Hindlimb muscle (tissue), 1 donor: ENCODE measurements at places on chromosomes 2 and 18. TPM values are rescaled to one million over a fixed set of nuclear protein-coding genes. Genes with fewer than 3 reads are reported as not detected.
A peak's percentile ranks its signal among the peaks of the same experiment; 100 is the strongest.

DNA sequence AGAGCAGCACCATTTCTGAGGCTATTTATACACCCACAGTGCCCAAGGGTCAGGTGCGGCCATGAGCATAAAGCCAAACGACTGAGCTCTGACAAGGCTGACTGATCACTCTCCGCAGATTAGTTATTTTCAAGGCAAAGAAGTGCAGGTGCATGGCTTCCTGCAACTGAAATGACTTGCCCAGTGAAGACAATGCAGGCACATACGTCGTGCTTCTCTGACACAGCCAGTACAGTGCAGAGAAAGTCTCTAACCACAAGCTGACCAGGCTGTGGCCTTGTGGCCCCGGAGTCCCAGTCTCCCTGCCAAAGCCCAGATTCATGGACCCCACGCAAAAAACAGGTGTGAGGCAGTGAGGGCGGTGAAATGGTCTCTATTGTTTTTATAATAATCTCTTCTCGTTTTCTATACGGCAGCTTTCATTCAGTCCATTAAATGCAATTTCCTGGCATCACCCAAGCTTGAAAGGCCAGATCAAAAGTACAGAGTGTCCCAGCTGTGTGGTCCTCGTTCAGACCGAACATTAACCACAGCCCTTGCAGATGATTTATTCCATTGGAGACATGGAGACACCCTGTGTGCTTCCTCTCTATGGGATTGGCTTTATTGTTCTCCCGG lies 447.0 kb upstream of the ID2 start:
- no peak for DNase-seq

DNA sequence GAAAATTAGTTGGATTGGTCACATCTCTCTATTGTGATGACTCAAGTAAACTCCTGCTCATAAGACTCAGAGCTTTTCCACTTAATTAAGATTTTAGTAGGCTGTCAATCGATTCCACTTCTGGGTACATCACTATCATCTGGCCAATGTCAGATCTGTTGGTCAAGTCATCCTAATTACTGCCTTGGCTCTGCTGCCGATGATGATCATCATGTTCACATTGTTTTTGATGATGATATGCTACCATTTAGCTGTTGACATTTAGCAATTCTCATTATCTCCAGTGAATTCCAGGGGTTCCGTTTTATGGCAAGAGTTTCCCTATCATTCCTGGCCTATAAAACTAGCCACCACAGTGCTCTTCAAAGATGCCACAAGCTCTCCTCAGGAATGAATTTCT lies 253.4 kb downstream of the IKZF2 start:
- DNase-seq = no peak

The ACOXL gene
- polyA plus RNA-seq = 0.32 TPM

GRCh38 chr18:76502551-76502950 lies 7.5 kb upstream of the ZNF516 start:
- DNase-seq = no peak

DNA sequence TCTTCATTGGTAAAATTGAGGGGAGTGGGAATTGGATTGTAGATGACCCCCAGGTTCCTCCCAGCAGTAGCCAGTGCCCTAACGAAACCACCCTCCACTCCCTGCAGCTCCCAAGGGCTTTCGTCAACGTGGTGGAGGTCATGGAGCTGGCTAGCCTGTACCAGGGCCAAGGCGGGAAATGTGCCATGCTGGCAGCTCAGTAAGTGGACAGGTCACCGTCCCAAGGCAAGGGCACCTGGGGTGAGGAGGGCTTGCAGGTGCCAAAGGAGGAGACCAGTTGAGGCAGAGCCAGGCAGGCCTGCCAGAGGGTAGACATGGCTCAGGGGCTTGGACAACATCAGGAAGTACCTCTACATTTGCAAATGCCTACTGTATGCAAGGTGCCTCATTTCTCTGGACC lies 122.6 kb upstream of the PPP1CB start:
- no peak for DNase-seq

The SKOR2 gene
- not detected for polyA plus RNA-seq

DNA sequence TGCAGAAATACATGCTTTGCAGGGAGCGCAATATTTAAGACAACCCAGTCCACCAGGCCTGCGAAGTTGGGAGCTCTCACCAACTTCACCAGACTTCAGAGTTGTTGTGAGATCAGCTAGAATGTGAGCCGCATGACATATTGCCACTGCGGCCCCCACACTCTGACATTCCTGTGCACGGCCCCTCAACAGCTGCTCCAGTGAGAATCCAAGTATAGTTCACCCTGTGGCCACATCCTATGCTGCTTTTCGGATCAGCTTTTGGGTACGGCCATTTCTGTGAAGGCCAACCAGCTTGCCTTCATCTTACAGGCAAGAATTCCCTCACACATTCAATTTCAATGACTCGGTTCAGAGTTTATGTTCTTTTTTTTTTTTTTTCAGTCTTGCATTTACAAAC lies 177.8 kb downstream of the SOX11 start:
- DNase-seq = peak; percentile 17

The HMSD gene
- not detected for polyA plus RNA-seq

DNA sequence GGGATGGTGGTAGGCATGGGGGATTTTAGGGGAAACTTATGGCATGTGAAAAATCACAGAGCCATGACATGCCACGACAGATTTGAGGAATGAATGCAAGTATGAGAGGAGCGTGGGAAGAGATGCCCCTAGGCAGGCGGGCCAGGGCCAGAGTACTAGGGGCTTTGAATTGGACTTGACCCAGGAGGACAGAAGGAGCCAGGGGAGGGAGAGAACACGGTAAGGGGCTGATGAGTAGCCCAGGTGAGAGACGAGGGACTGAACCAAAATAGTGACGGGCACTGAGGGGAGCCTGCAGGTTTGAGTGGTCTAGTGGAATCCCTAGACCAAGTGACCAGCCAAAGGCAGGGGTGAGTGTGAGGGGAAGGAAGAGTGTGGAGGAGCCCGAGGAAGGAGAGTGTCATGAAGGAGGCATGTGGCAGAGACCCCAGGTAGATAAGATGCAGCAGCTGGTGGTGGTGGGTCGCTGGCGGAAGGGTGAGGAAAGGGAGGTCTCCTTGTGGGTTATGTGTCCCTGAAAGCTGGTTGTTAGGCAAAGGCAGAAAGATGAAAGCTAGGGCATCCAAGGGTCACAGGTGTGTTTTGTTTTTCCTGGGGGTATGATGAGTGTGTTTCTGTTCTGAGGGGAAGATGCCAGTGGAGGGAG lies 48.7 kb downstream of the ZBTB7C start:
- DNase-seq = no peak

The RBM45 gene
- polyA plus RNA-seq = 9.6 TPM

- DNase-seq = peak; percentile 24
Measured at GRCh38 chr2:8380026-8380425, 301.8 kb upstream of the ID2 start.

DNA sequence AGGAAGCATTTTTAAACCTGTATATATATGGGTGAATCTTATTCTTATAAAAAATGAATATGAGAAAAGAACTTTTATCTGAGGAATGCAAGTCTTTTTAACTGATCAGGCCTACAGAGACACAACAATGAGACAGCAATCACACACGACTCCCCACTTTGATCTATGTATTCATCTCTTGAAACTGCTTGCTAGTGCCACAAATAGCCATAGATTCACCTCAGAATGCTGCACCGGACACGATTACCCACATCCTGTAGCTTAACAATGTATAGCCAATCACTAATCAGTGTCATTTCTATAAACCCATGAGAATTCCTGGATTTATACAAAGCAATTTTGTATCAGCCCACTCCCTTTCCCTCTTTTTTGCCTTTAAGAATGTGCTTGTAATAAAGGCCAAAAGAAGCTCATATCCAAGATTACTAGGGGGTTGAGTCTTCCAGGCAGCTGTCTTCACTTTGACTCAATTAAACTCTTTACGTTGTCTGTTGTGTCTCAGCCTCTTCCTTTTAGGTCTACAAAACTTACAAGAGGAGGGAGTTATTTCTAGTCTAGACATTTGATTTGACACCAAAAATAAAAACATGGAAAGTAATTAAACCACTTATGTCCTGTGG lies 94.9 kb downstream of the MBD2 start:
- DNase-seq = no peak

GRCh38 chr2:16664809-16665747 lies 556 bp downstream of the CYRIA start:
- DNase-seq = no peak

DNA sequence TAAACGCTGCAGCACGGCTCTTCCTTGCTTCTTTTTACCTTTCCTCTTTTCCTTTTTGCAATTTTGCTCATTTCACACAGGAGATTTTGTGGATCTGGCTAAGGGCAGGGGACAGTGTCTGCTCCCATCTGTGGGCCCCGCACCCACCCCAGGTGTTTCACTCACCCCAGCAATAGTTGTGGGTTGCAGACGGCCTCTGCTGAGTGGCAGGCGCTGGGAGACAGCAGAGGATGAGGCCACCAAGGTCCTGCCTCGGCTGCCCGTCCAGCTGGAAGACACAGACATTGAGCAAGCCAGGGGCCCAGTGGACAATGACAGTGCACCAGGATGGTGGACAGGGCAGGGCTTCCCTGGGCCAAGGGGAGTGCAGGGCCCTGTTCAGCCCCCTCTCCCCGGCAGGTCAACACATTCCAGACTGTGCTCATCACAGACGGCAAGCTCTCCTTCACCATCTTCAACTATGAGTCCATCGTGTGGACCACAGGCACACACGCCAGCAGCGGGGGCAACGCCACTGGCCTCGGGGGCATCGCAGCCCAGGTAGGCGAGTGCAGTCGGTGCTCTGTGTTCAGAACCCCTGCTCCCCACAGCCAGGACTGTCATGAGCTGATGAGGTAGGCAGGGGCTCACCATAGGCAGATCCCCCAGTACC lies 35.0 kb downstream of the SNED1 start:
- no peak for DNase-seq

The ZC3H6 gene
- polyA plus RNA-seq = 7.1 TPM

GRCh38 chr2:36697424-36698066 lies 1.0 kb downstream of the VIT start:
- no peak for DNase-seq

GRCh38 chr2:40556739-40557138 lies 104.8 kb upstream of the SLC8A1 start:
- no peak for DNase-seq

- DNase-seq = no peak
Measured at GRCh38 chr18:78240627-78241252, 738.9 kb upstream of the SALL3 start.

DNA sequence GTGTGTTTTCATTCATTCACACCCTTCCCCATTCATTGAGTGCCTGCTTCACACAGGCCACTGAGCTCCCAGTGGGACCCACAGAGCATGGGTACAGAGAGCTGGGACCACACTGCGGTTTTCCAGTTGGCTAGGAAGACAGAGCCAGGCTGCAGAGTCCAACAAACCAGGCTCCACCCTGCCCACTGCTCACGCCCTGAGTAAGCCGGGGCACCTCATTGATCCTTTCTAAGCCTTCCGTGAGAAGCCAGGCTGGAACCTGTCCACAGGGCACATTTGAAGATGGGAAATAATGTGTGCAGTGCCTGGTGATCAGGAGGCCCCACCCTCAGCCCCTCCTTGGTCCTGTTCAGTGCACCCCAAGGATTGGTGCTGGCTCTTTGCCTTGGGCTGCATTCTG lies 13.5 kb downstream of the KCNIP3 start:
- DNase-seq = no peak

- DNase-seq = no peak
Measured at GRCh38 chr2:222034058-222034457, 264.7 kb downstream of the PAX3 start.

The ACADL gene
- polyA plus RNA-seq = 12.4 TPM

The SH2D6 gene
- 0.89 TPM for polyA plus RNA-seq

The TMEM163 gene
- polyA plus RNA-seq = 0.72 TPM

- peak; percentile 26 for DNase-seq
Measured at GRCh38 chr2:33607905-33608304, 8.8 kb upstream of the FAM98A start.

GRCh38 chr2:241850544-241851324 lies 8.0 kb downstream of the PDCD1 start:
- no peak for DNase-seq

DNA sequence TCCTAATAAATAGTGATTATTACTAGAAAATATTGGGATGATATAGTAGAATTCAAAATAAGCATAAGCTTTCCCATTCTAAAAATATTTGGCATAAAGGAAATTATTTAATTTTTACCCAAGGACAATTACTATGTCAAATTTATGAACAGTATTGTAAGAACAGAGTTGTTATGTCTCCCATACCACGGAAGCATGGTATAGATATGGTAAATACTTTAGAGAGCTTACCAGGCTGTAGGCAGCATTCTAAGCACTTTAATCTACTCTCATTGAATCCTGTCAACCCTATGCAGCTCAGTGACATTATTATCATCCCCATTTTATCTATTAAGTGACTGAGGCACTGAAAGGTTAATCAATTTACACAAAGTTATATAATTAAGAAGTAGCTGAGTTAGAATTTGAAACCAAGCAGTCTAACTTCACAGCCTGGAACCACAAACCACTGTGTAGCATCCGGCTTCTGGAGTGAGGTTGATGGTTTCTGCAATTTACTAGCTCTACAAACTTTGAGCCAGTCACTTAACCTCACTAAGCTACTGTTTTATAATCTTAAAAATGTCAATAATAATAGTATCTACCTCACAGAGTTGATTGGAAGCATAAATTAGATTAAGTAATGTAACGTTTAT lies 323.7 kb downstream of the ARHGAP15 start:
- DNase-seq = no peak

DNA sequence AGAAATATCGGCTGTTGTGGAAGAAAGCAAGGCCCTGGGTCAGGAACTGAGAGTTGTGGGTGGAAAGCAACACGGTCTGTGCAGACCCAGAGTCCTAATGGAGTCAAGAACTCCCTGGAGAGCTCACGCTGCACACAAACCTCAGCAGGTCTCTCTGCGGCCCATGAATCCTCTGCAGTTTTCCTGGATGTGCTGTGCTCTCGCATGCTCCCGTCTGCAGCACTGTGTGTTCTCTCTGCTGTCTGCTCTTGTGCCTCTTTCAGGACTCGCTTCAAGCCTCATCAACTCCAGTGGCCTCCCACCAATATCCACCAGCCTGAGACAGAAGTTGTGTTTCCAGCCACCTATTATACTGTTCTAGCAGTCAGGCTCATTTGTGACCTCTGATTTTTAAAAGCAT lies 24.3 kb downstream of the RNU4ATAC start:
- DNase-seq = no peak

DNA sequence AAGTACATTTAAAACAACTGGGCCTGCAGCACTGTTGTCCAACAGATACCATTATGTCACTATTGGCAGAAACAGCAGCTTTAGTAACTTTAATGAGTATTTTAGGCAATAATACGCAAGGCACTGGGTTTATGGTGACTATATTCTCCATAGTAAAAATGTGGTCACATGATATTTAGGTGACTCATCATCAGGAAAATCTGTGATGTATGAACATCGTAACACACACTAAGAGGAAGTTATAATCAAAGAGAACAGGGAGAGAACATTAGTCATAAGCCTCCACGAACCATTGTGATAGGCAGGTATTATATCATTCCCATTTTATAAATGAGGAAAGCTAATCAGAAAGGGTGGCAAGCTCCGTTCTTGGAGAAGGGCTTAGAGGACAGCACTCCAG lies 36.9 kb downstream of the RAPH1 start:
- peak; percentile 7 for DNase-seq

DNA sequence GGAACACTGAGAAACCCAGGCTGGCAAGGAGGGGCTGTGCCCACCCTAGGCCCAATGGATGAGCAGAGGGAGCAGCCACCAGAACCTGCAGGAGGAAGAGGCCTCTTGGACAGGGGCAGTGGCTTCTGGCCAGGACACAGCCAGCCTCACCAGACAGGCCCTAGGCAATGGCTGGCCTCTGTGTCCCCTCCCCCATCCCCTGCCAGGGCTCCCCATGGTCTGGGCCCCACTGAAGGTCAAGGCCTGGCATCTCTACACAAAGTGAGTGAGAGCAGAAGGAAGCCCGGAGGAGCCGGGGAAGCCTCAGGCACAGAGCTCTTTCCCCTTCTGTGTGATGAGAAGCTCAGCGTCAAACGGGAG lies 6.3 kb downstream of the PRLH start:
- no peak for DNase-seq
